ENCODE measurements at places on chromosomes 3 and 15. TPM values are rescaled to one million over a fixed set of nuclear protein-coding genes. Genes with fewer than 3 reads are reported as not detected.
A peak's percentile ranks its signal among the peaks of the same experiment; 100 is the strongest.

DNA sequence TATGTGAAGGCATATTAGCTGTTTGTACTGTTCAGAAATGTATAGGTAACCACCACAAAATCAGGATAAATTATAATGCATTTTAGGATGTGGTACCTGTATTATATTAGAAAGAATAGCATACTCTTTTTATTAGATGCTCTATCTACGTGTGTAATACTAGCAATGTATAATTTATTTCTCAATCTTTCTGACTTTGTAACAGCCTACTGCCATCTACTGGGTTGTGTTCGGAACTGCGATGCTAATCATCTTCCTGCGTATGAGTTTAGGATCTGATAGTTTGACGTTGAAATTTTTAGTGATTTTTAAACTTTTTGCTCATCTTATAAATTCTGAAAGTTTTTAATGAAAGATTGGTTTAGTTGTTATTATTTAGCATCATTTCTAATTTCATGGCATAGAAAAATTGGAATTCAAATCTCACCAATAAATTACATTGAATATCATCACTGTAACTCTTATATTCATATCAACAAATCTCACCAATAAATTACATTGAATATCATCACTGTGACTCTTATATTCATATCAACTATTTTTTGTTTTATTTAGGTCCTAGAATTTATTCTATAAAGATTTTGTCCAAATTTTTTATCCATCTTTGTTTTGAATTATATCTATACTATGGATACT lies 322.7 kb upstream of the ZNF717 start:
- peak; percentile 36 for DNase-seq

GRCh38 chr3:39180183-39180545 lies 12.2 kb downstream of the XIRP1 start:
- DNase-seq, result no peak

DNA sequence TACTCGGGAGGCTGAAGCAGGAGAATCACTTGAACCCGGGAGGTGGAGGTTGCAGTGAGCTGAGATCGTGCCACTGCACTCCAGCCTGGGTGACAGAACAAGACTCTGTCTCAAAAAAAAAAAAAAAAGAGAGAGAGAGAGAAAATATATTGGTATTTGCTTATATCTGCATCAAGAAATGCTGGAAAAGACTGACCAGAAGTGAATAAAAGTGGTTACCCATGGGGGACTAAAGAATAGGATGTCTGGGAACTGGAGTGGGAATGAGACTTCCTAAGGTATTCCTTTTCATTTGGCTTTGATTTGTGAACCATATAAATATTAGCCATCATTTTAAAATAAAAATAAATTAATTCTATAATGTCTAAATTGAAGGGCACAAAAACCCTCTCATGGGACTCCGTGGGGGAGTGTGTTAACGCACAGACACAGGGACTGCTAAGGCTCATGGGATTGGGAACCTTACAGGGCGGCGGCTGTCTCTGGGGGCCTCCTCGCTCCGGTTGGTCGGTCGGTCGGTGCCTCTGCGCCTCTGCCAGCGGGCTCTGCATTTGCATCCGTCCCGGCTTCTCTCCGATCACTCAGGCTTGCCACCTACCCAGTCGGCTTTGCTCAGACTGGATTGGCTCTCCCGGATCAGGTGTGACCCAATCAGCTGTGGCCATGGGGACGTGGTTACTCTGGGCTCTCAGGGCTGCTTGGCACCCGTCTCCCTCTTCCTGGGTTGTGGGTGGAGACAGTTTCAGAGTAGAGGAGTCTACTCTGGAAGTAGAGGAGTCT lies 12.7 kb upstream of the TSPAN3 start:
- DNase-seq, result peak; percentile 88

DNA sequence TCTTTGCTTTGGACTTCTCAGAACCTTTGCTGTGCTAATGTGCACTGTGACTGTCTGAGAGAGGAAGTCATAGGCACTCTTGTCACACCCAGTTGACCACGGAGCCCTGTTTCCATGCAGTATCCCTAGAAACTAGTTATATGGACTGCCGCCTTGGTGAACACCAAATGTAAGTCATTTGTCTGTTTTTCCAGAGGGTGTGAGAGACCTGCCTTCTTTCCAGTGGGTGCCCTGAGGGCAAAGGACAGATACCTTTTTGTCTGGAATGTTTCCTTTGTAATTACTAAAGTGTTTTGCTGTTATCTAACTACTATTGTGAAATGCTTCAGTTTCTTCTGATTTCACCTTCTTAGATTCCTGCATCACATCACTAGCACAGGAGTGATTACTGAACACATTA lies 91.8 kb downstream of the LARS2 start:
- DNase-seq, result no peak

GRCh38 chr15:87477737-87478686 lies 778.5 kb downstream of the NTRK3 start:
- peak; percentile 71 for DNase-seq

DNA sequence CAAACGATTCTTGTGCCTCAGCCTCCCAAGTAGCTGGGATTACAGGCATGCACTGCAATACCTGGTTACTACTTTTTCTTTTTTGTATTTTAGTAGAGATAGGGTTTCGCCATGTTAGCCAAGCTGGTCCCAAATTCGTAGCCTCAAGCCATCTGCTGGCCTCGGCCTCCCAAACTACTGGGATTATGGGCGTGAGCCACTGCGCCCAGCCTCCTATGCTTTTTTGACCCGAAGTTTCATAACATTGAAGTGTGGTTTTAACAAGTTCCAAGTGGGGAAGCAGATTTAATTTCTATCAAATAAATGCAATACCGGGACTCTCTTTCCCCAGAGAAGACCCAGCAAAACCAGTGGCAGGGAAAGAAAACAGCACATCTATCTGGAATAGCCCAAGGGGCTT lies 13.7 kb downstream of the SH3BP5 start:
- DNase-seq, result no peak

GRCh38 chr15:60673918-60674558 lies 195.1 kb upstream of the ICE2 start:
- DNase-seq, result peak; percentile 88

DNA sequence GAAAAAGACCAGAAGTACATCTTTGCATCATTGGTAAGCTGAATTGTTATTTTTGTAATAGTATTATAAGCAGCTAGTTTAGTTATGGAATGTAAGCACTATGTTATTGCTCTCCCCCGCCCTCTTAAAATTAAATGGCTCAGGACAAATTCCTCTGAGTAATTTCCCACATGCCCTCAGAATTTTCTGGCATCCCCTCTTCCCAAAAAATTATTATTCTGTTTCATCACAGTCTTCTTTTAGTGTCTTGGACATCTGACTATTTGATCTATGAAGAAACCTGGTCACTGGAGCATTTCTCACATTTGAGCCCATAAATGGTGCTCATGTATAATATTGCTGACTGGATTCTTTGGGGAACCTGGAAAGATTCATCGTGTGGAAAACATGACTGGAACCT lies 68.3 kb downstream of the KLHL25 start:
- DNase-seq, result no peak

- DNase-seq, result no peak
Measured at GRCh38 chr3:169215461-169216352, 447.8 kb downstream of the MECOM start.

DNA sequence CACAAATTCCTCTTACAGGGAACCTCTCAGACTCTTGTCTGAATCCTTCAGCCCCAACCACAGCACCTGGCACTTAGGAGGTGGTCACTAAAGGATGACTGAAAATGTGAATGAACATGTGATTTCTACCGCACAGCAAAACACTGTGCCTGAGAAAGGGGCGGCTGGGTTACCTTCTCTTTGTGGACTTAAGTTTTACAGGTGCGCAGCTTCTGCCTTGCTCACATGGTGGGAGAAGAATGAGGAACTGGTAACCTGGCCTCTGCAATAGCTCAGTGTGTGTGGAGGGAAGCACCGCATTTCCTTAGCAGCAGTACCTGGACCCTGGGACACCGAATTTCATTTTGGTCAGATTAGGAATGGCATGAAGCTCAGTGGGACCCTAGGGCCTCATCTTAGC lies 9.8 kb upstream of the ETV5 start:
- no peak for DNase-seq

DNA sequence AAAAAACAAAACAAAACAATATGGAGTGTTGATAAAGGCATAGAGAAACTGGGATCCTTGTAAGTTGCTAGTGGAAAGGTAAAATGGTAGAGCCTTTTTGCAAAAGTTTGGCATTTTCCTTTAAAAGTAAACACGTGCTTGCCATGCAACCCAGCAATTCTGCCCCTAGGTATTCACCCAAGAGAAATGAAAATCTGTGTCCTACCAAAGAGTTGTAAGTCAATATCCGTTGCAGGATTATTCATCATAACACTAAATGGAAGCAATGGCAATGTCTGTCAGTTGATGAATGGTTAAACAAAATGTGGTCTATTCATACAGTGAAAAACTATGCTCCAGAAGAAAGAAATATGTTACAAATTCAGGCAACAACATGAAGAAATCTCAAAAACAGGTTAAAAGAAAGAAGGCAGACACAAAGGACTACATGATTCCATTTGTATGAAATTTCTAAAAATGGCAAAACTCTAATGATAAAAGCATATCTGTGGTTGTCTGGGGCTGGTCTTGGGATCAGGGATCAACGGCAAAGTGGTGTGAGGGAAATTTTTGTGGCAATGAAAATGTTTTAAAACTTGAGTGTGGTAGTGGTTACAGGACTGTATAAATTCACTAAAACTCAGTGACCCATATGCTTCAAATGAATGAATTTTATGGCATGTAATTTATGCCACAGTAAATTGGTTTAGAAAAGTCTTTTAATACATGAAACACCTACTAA lies 229.6 kb downstream of the OPA1 start:
- DNase-seq, result no peak

GRCh38 chr15:100073982-100074381 lies 267.8 kb downstream of the ADAMTS17 start:
- DNase-seq, result no peak

DNA sequence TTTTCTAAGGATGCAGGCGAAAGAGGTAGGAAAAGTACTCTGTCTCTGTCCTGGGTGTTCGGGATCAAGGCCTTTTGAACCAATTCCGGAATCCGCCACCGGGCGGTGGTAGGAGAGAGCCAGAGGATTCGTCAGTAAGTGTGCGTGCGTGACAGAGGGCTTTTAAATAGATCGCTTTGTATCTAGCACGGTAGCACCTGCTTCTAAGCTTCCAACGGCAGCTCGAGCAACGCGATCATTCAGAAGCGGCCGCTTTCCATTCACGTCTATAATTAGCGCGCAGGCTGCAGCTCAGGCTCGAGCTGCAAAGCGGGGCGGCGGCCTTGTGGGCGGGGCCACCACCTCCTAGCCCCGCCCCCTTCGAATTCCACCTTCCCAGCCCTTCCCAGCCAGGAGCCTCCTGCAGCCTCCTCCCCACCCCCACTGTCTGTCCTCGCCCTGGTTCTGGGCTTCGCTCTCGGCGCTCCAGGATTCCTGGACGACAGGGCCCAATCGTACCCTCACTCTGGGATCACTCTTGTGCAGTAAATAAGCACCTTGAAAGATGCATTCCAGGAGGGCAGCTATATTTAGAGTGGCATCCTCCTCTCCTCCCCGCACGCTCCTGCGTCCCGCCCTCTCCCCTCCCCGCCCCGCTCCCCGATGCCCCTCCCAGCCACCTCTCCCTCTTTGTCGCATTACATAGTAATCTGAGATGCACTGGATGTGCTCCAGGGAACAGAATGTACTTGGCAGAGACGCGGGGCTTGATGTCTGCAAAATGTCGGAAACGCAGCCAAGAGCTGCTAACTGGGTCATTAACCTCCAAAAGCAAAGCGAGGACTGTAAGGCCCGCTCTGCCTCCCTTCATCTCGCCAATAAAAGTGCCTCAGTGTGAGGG lies 224.1 kb upstream of the TPRG1 start:
- peak; percentile 94 for DNase-seq

GRCh38 chr15:72179950-72180581 lies 17.5 kb downstream of the GRAMD2A start:
- DNase-seq, result peak; percentile 17

GRCh38 chr15:62706317-62706716 lies 336.2 kb upstream of the TPM1 start:
- no peak for DNase-seq

- DNase-seq, result peak; percentile 93
Measured at GRCh38 chr15:67120839-67121643, 55.6 kb downstream of the SMAD3 start.

DNA sequence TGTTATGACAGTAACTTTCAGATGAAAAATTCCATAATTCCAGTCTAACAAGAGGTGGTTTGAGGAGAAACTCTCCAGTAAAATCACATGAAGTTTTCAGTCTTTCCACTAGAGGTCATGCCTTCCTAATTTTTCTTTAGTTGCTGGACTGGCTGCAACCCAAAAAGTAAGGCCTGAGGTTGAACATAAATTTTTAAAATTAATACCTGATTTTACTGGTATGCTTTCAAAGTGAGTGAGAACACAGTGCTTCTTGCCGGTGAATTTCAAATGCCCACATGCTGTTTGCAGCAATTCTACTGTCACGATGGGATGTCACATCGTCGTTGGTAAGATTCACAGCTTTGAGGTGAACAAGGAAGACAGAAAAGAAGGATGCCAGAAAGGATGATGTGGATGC lies 89.0 kb upstream of the FGF12 start:
- DNase-seq, result peak; percentile 52

The PLOD2 gene
- 84.5 TPM for total RNA-seq

The TMC3 gene
- total RNA-seq, result 0.21 TPM

The SPINK8 gene
- total RNA-seq, result not detected

The DOCK3 gene
- total RNA-seq, result 1.3 TPM

The ITGB5 gene
- 56.9 TPM for total RNA-seq

The GOLGA6A gene
- total RNA-seq, result not detected

The RARRES1 gene
- total RNA-seq, result 0.39 TPM

The TBL1XR1 gene
- 49.6 TPM for total RNA-seq

The CPB1 gene
- not detected for total RNA-seq

The SLC6A1 gene
- not detected for total RNA-seq

The CSPG5 gene
- total RNA-seq, result 5.0 TPM

The AP3S2 gene
- 50.2 TPM for total RNA-seq
